CD4-positive, alpha-beta T cell treated with Interferon gamma for 1 hour (primary cell): ENCODE measurements at places on chromosomes 1 and 21.

DNA sequence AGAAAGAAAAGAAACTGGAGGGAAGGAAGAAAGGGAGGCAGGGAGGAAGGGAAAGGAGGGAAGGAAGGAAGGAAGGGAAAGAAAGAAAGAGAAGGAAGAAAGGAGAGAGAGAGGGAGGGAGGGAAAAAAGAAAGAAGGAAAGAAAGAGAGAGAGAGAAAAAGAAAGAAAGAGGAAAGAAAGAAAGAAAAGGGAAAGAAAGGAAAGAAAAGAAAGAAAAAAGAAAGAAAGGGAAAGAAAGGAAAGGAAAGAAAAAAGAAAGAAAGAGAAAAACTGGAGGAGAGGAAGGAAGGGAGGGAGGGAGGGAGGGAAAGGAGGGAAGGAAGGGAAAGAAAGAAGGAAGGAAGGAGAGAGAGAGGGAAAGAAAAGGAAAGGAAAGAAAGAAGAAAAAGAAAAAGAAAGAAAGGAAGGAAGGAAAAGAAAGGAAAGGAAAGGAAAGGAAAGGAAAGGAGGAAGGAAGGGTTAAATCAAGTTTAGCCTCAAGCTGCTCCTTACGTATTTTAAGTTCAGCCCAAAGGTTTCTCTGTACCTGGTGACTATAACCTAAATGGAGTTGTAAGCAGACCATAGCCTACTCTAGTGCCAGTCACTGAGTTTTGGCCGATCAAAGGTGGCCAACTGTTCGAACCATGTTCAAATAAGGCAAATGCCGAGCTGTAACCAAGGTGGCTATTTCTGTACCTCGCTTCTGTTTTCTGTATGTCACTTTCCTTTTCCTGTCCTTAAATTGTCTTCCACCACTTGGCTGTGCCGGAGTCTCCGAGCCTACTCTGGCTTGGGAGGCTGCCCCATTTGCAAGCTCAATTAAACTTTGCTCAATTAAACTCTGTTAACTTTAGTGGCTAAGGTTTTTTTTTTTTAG, 37.8 kb upstream of the TMPRSS2 start:
- DNase-seq: no peak

GRCh38 chr1:237390823-237391222, 348.8 kb downstream of the RYR2 start:
- no peak for DNase-seq

DNA sequence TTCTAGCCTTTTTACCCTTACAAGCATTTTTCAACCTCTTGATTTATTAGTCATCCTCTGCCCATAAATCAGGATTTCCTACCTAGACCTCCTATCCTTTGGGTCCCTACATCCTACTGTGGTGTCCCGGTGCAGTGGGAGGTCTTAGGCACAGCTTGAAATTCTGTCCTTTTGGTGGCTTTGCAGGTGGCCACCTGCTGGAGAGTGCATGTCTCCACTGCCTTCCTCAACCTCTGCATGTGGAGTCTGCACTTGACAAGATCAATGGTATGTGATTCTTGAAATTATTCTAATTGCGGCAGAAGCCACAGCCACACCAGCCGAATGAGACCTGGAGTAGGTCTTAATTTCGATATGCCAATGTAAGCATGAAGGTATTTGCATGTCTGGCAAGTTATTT, 11.4 kb upstream of the KCNA3 start:
- peak; percentile 20 for DNase-seq

DNA sequence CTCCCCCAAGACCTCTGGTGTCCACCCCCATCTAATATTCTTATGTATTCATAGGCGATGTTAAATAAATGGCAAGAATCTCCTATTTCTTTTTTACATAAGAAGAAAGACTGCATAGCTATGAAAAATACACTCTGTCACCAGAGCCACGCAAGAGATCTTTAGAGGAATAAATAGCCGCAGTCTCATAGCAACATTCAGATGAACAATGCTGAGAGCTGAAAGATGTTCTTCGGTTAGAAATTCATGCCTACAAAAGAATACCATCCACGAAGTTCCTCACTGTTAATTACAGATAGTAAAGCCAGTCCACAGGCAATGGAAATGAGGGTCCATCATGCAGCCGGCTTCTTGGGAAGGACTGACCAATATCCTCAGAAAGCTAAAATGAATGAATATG, 76.0 kb upstream of the SOD1 start:
- no peak for DNase-seq

- DNase-seq: no peak
These were observed 60.6 kb downstream of the NUF2 start for GRCh38 chr1:163382395-163382794.

GRCh38 chr1:202189001-202189790, 4.4 kb upstream of the LGR6 start:
- DNase-seq: peak; percentile 63

DNA sequence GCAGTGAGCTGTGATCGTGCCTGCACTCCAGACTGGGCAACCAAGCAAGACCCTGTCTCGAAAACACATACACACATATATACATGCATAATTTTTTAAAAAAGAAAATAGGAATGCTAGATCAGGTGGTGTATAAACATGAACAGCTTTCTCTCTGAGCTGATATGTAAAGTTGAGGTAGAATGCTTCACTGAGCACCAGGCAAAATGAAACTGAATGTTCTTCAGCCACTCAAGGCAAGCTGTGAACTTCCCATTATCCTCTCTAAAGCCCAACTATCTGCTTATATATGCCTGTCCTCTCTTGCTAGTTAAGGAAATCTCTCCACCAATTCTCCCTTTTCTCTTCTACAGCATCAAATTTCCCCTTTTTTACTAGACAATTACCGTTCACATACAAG, 93.0 kb downstream of the NUF2 start:
- no peak for DNase-seq

GRCh38 chr1:31354283-31354682, 18.6 kb downstream of the FABP3 start:
- DNase-seq: no peak
